ENCODE measurements at places on chromosomes 1 and 21.

GRCh38 chr1:192005976-192006375 lies 152.3 kb upstream of the RGS18 start:
- DNase-seq = no peak

DNA sequence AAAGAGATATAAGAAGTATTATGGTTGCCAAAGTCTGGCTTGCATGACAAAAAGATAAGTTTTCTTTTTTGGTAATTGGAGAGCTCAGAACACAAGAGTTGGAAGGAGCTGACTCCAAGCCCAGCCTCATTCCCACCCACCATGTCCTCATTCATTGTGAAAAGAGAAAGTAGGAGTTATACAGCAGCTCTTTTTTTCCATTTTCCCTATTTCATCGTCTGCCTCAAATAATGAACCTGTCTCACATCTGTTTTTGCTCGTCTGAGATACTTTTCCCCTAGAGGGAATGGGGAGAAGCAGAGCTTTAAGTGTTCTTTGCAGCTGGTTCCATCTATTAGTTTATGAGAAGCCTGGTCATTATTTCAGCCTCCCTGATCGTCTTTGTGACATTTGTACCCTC lies 34.7 kb downstream of the AGT start:
- DNase-seq = no peak

DNA sequence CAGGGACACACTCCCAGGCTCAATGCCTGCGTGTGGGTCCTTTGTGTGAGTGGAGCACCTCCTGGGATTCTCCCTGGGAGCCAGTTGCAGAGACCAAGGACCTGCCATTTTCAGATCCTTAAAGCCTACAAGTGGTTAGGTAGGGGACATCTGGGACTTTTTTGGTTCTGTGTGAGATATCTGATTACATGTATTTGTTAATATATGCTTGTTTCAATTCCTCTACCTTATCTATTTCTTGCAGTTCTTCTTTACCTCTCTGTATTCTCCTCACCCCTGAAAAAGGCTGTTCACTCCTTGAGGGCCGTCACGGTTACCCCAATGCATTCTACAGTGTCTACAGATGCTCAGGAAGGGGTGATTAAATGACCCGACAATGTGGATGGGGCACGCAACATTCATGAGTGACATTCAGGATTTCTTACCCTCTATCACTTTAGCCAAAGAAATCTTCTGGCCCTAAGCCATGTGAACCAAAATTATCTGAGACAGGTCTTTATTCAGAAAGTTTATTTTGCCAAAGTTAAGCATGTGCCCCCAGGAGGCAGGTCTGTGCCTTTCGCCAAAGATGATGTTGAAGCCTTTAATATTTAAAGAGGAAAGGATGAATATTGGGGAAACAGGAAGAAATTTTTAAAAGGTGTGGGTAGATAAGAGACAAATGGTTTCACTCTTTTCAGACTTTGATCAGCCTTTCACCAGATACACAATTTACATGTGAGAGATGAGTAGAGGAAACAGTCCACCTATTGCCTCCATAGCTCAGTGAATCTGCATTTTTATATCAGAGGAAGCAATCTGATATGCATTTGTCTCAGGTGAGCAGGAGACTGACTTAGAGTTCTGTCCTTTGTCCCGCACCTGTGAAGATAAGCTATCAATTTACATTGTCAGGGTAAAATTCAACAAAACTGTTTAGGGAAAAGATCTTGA lies 44.6 kb upstream of the MPZL1 start:
- DNase-seq = no peak

- DNase-seq = no peak
Measured at GRCh38 chr1:194076646-194077045, 890.2 kb upstream of the B3GALT2 start.

DNA sequence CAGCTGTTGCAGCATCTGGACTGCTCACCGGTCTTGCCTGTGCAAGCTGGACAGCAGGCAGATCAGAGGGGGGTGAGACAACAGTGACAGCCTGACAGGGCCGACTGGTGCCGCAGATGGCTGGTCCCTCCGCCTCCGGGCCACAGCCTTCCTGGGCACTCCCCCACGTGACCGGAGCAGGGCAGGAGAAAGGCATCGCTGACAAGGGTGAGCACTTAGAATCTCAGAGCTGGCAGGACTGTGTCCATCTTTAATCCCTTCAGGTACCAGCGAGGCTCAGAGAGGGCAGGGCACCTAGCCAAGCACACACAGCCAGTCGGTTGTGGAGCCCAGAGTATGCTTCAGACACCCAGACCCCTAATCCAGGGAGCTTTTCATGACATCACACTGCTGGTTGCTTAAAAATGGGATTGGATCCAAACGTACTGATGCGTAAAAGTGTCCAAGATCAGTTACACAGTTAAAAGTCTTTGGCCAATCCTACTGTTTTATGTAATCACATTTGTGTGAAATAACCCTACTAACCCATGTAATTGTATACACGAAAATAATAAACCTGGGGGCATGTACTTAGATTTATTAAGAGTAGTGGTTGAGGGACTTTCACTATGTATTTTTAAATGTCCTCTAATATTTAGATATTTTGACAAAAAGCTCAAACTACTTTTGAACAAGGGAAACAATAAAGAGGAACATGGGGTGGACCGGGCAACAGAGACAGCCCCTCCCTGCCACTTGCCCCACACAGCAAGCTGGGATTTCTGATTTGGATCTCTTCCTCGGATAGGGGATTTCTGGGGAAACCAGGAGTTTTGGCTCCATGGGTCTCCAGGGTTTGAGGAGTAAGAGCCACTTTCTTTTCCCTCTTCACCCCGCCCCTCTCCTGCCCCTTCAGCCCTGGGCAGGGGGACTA lies 758 bp upstream of the CNTN2 start:
- no peak for DNase-seq

- no peak for DNase-seq
Measured at GRCh38 chr1:206142011-206142410, 24.8 kb upstream of the AVPR1B start.

- no peak for DNase-seq
Measured at GRCh38 chr1:42943166-42943565, 15.5 kb downstream of the SLC2A1 start.
